Mesenteric fat pad (tissue), 1 donor: ENCODE measurements at places on chromosomes 11 and 22. TPM values are rescaled to one million over a fixed set of nuclear protein-coding genes. Genes with fewer than 3 reads are reported as not detected.

DNA sequence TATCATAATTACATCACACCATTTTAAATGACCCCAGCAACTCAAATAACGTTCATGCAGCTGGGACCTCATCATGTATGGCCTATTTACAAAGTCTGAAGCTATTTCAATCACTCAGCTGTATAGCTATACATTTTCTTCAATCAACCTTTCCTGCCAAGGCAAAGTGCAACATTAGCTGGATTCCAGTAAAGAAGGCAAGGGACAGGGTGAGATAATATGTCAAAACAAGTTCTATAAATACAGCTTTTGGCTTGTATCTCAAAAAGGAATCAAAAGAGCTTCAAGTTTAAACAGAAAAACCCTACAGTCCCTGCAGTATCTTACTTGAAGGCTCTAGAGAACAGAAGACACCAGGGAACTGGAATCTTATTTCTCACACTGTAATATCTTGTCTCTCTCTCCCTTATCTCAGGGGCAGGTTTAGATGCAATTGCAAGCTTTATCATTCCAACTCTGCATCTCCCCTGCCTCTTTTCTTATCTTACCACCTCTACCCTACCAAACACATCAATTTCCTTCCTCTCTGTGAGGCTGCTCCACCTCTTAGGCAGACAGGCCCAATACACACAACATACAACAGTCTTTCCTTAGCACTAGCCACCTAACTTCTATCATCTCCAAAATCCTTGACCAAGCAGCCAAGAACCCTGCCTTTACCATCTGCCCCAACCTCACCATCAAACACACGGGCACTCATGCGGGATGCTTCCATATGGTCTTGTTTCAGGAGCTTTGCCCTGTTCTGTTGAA lies 34.5 kb downstream of the CELF1 start:
- DNase-seq = no peak

- DNase-seq = no peak
These were observed 25.4 kb downstream of the TAF1D start for GRCh38 chr11:93715797-93716396.

The CDCA5 gene
- total RNA-seq = 1.2 TPM

The DNAJB13 gene
- total RNA-seq = not detected

- DNase-seq = no peak
These were observed 211.0 kb downstream of the GRIK4 start for GRCh38 chr11:120722524-120722923.

DNA sequence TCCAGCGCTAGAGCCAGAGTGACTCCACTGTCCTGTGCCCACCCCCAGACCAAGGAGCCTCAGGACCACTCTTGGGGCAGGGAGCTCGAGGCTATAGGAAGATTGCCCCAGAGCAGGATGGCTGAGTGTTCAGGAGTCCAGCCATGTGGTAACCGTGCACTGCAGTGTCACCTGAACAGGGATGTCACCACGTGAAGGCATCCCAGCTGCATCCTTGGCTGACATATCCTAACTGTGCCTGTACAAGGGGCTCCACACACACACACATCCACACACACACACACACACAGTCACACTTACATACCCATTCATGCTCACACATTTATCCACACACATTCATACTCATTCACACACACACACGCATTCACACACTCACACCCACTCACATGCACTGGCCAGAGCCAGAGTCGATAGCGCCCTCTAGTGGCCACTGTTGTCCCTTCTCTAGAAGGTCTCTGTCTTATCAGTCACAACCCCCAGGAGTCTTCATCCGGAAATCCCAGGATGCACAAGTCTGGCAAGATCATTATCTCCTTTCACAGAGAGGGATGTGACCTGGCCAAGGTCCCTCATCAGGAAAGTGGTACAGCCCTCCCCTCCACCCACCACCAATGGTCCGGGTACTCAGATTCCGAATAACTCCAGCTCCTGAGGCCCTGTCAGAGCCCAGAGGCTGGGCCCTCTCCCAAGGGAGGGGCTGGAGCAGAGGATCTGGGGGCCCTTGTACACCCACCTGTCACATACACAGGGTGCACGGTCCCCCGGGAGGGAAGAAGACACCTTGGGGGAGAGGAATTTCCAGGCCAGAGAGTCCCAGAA lies 55.1 kb downstream of the IGLL5 start:
- DNase-seq = peak; percentile 72

- no peak for DNase-seq
These were observed 1335.0 kb downstream of the BRD1 start for GRCh38 chr22:48492366-48493320.

DNA sequence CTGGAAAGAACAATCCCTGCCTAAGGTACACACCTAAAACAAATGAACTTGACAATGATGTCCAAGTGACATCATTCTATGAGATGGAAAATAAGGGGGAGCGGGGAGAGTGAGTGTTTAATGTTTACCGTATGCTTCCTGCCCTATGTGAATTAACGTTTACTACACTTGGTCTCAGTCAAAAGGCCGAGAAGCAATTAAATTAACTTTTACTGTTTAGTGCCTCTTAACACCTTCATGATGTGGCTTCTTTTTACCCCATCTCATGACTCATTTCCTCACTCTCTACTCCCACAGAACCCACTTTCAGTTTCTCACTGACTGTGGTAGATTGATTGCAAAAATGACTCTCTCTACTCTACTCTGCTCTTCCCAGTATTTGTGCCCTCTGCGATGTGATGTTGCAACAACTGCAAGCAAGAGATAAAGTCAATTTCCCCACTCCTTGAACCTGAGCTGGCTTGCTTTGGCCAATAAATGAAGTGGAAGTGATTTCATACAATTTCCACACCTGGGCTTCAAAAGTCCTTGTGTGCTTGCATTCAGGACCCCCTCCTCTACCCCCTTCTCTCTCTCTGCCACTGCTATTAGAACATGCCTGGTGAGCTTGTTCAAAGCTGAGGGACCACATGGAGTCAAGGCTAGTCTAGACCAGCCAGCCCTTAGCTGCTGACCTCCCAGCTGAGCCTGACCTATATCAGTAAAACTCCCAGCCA lies 11.6 kb upstream of the ALKBH3 start:
- DNase-seq = no peak

DNA sequence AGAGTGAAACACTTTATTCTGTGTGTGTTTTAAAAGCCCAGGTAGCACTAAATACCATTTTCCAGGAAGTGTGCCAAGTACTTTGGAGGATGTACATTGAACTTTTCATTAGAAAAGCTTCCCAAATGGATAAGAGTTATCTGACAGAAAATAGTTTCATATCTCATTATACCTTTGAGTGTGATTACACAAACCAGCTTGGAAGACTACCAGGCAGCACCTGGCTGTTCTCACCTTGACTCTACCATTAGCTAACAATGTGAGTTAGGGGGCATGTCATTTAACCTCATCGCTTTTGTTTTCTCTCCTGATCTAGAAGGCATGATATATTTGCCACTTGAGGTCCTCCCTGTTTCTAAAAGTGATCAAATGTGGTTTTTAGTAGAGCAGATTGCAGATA lies 50.2 kb downstream of the GRM5 start:
- no peak for DNase-seq

- DNase-seq = no peak
These were observed 164.0 kb upstream of the UBASH3B start for GRCh38 chr11:122491509-122491908.

GRCh38 chr22:47695176-47695575 lies 932.7 kb downstream of the TBC1D22A start:
- DNase-seq = no peak

- DNase-seq = no peak
These were observed 112.6 kb downstream of the ST3GAL4 start for GRCh38 chr11:126468102-126468521.

DNA sequence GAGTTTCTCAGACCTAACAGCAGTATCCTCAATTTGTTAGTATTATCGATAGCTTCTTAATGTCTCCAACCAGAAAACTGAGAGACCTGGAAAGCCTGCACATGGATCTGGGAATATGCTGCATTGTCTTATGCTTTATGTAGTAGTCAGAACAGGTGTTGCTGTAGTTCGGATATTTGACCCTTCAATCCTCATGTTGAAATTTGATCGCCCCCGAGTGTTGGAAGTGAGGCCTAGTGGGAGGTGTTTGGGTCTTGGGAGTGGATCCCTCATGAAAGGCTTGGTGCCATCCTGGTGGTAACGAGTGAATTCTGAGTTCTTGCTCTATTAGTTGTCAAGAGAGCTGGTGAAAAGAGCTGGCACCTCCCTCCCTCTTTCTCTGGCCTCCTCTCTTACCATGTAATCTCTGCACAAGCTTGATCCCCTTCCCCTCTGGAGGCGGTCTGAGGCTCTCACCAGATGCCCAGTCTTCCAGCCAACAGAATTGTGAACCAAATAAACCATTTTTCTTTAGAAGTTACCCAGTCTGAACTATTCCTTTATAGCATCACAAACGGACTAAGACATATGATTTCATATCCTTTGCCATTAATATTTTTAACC lies 227.1 kb downstream of the DDX10 start:
- no peak for DNase-seq

The OR52E8 gene
- not detected for total RNA-seq

DNA sequence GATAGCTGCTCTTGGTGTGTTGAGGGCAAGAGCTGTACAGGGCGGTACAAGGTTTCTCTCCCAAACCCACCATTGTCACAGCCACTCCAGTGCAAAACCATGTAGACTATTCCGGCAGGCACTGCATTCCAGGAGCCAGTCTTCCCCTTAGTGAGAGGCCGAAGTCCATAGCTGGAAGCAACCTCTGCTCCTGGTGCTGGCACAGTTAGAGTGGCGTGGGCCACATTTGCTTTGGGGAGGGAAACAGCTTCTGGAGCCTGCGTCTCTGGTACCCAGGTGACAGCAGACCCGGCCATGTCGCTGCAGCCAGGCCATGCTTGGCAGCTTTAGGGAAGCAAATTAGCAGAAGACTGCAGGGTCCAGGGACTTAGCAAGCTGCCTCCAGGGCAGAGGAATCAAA lies 788.0 kb downstream of the BRD1 start:
- no peak for DNase-seq

The PIWIL4 gene
- total RNA-seq = 1.5 TPM

- no peak for DNase-seq
These were observed 1383.2 kb downstream of the BRD1 start for GRCh38 chr22:48444320-48445112.

DNA sequence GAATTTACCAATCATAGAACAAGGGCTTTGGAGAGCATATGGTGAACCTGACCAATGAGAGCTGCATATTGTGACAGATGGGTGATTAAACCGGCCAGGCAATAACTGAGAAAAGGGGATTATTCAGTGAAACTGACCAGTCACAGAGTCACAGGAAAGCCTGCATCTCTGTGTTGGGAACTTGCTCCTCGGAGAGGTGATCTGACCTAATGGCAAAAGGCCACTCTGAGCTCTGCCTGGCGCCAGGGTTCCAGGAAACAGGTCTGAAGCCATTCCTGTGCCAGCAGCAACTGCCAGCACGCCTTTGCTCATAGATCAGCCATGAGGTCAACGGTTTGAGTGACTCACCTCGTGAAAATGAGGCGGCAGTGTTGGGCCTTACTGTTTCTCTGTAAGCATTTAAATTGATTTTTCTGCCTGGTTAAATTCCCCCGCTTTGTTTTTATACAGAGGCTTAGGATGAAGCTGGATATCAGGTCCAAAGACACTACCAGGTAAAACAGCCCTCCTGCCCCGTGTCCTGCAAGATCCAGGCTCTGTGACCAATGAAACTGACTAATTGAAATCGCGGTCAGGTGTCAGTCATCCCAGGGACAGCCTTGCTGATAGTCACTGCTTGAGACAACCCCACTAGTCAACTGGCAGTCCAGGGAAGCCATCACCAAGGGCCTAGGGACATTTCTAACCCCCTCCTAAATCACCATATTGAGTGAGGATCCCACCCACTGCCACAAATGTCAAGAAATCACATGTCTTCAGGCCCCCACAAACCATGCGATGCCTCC lies 35.8 kb upstream of the MYOD1 start:
- DNase-seq = no peak

GRCh38 chr11:68960294-68961071 lies 20.3 kb downstream of the MRGPRD start:
- DNase-seq = no peak

GRCh38 chr22:46451741-46452140 lies 85.7 kb downstream of the CELSR1 start:
- no peak for DNase-seq

GRCh38 chr11:27216270-27217149 lies 146.5 kb downstream of the CCDC34 start:
- no peak for DNase-seq

GRCh38 chr22:10961043-10961860 lies 4566.7 kb upstream of the OR11H1 start:
- no peak for DNase-seq

The SCUBE2 gene
- total RNA-seq = 29.2 TPM

GRCh38 chr11:28961726-28962125 lies 853.5 kb downstream of the METTL15 start:
- no peak for DNase-seq

DNA sequence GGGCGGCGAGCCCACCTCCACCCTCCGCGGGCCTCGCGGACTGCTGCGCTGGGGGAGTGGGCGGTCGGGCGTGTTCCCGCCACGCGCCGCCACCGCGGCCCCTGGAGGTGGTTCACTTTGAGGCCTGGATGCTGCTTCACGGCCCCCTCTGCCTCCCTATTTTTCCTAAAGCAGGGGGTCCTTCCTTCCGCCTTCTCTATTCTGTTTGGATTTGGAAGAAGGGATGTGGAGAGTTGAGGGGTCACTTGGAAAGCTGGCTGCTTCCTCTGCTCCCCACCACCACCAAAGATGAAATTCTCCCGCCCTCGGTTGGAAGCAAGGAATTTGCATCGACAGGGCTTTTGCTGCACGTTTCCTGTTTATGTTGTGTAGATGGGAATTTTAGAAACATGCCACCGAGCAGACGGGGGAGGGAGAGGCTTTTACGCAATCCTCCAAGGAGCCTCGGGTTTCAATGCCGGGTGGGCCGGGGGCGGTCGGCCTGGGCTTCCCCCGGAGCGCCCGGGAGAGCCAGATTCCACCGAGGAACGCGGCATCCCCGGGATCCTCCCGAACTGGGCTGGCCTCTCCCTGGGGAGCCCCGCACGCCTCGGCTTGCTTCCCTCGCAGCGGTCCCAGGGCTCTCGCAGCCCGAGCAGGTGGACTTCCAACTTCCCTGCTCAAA lies 403 bp upstream of the SBF2 start:
- DNase-seq = no peak

GRCh38 chr11:10934293-10934860 lies 76.5 kb upstream of the ZBED5 start:
- no peak for DNase-seq

The TMEM184B gene
- 84.4 TPM for total RNA-seq

DNA sequence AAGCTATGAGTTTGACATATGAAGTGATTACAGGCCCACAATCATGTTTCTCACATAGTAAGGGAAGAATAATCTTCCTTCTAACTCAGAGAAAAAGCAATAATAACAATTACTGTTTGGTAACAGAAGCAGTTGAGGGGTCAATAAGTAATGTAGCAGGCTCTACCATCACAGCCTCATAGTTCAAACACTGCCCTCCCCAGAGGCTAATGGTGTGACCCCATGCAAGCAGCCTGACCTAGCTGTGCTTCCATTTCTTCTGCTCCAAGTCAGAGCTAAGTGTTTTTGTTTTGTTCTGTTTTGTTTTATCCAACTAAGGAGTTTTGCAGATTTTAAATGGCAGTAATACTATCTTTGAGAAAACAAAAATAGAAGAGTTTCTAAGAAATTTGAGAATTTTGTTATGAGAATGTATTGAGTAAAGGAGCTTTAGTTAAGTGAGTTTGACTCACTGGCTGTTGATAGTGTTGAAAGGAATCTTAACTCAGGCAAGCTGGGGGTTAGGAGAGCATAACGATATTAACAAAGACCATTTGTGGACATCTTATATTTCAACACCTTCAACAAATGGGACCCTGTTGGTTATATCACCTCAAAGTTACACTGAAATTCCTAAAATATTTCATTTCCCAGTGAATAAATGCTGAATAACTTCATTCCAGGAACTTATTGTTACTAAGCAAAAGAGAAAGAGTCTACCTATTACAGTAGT lies 48.5 kb downstream of the GUCY1A2 start:
- DNase-seq = no peak

GRCh38 chr11:35177370-35177769 lies 38.4 kb downstream of the CD44 start:
- no peak for DNase-seq
